ENCODE measurements at places on chromosomes 7 and 10. TPM values are rescaled to one million over a fixed set of nuclear protein-coding genes. Genes with fewer than 3 reads are reported as not detected.
A peak's percentile ranks its signal among the peaks of the same experiment; 100 is the strongest.

DNA sequence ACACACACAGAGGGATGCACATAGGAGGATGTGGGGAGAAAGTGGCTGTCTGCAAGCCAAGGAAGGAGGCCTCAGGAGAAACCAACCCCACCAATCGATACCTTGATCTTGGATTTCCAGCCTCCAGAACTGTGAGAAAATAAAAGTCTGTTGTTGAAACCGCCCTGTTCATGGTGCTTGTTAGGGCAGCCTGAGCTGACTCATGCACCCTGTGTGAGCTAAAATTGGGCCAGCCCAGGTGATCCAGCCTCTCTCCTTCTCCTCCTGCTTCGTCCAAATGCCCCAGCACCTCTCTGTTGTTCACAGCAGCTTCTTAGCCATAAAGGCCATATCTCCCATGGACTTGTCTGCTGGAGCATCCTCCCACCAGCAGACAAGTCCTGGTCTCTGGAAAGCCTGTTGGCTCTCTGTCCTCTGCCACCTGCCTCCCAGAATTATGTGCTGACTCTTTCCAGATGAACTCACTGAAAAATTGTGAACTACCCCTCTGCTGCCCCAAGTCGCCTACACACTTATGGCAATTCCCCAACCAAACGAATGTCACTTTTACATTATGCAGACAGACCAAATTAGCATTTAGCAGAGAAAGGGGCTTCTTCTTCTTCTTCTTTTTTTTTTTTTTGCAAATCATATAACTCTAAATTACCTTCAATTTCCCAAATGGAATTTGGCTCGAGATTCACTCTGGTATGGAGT lies 30.2 kb upstream of the CARD11 start:
- no peak for ATAC-seq

DNA sequence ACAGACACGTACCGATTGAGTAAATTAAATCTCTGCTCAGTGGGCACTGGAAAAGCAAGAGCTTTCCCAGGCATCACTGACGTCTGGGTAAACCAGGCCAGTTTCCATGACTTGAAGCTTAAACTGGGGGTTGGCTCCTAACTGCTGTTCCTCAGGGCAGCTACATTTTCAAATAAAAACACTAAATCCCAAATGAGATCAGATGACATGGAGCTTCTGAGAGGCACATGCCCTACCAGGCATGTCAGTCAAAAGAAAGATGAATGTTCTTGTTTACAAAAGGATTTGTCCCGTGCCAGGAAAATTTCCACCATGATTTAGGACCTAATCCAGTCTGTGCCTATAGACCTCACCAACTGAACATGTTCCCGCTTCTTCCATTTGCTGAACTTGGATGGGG lies 220.2 kb downstream of the KCNMA1 start:
- ATAC-seq = no peak

- ATAC-seq = no peak
Measured at GRCh38 chr7:153943861-153944260, 108.3 kb upstream of the DPP6 start.

DNA sequence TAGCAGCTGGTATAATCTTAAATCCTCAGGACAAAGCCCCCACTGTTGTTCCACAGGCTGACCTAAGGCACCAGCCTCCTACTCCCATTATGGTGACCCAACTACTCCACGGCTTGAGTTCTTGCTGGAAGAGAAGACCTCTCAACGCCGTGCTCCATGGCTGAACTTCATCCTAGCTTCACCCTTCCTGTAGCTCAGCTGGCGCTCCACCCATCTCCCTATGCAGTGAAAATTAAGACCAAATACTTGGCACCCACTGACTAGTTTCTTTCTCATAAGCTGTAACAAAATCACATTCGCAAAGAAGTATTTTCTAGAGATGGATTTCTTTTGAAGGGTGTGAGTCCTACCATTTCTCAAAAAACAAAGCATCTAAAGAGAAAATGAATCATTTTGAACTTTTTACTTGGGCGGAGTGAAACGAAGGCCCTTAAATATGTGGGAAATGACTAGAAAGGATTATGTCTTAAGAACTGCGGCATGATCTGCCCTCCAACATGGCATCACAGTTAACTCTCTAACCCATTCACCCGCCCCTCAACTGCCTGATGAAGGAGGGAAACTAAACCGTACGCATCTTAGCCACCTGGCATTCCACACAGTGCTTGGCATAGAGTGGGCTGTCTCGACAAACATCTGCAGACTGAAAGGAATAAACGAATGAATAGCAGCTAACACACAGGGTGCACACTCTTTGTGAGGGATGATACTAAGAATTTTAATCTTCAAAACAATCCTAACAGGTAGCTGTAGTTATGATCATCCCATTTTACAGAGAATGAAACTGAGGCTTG lies 32.7 kb downstream of the GFRA1 start:
- ATAC-seq = peak; percentile 21

- ATAC-seq = peak; percentile 94
Measured at GRCh38 chr10:5291501-5292195, 73.1 kb upstream of the UCN3 start.

DNA sequence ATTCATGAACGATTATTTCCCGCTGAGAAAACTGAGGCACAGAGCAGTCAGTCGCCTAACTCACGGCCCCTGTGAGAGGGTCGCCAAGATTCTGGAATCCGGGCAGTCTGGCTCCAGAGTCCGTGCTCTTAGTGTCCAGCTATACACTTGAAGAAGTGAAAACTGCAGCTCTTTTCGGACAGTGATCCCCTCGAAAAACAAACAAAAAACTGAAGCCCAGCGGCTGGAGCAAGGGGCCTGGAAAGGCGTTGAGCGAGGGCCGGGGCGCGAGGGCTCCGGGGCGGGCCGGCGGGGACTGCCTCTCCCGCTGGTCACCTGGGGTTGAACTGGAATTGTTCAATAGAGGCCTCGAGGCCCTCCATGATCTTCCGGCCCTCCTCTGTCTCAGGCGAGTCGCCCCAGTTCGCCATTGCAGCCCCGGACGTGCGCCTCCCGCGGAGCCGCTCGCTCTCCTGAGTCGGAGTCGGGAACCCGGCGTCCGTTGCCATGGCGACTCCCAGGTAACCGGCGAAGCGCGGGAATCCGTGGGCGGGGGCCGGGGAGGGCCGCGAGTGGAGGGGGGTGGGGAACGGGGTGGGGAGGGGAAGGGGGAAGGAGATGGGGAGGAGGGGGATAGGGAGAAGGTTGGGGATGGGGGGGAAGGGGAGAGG lies 881 bp downstream of the C10orf67 start:
- ATAC-seq = peak; percentile 20

- no peak for ATAC-seq
Measured at GRCh38 chr7:112448891-112449290, 1.4 kb upstream of the IFRD1 start.

- no peak for ATAC-seq
Measured at GRCh38 chr10:72694476-72695369, 2.8 kb downstream of the MCU start.

- ATAC-seq = no peak
Measured at GRCh38 chr7:70316745-70317144, 718.5 kb downstream of the AUTS2 start.

DNA sequence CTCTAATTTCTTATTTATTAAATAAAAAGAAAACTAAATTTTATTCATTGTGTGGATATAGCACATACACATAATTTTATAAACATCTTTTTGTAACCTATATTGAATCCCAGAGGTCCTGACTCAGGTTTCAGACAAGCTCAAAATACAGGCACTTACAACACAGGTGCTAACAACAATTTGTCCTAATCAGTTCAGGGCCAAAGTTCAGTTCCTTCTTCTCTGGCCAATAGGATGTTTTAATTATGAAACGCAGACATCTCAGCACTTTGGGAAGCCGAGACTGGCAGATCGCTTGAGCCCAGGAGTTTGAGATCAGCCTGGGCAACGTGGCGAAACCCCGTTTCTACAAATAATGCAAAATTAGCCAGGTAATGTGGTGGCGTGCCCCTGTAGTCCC lies 15.0 kb downstream of the RPA3 start:
- no peak for ATAC-seq

- ATAC-seq = no peak
Measured at GRCh38 chr7:48083114-48083830, 5.8 kb upstream of the UPP1 start.

Gene ANKRD61
- 0.27 TPM for total RNA-seq

Gene AKR1D1
- not detected for total RNA-seq

Gene FBXO24
- 1.9 TPM for total RNA-seq
